ENCODE measurements at places on chromosomes 3 and 15.

DNA sequence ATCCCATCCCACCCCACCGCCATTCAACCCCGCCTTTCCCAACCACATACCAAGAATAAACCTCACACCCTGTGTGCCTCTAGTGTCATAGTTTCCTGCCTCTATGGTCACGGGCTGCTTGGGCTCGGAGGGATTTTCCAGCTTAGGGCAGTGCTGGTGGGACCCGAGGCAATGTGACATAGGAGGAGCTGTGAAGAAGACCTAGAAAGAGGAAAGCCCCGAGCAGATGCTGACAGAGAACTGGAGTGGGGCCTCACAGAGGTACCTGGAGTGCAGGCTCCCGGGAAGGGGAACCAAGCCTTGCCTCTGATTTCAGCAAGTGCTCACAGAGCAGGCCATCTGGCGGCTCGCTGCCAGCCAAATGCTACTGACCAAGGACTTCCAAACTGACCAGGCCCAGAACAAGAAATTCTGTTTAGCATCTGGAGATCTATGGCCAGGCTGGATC lies 27.5 kb downstream of the BHLHE40 start:
- peak; percentile 81 for DNase-seq

DNA sequence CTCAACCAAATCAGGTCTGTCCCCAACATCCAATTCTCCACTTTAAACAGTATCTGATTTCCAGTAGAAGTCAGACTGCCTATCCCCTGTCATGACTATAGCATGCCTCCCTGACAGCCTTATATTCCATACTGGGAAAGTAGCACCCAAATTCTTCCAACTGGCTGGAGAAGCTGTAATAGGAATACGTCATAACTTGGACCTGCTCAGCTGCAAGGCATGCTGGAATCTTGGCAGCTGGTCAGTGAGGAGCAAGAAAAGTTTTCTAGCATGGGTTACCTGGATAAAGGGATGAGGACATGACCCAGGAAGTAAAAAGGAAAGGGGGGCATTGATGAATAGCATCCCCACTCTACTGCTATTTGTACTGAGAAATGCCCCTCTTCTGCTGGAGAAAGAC lies 8.9 kb downstream of the SEMA5B start:
- DNase-seq = no peak

- DNase-seq = no peak
These were observed 132.7 kb upstream of the RGMA start for GRCh38 chr15:93221759-93222158.

- no peak for DNase-seq
These were observed 330.6 kb upstream of the MCTP2 start for GRCh38 chr15:93900476-93901400.

DNA sequence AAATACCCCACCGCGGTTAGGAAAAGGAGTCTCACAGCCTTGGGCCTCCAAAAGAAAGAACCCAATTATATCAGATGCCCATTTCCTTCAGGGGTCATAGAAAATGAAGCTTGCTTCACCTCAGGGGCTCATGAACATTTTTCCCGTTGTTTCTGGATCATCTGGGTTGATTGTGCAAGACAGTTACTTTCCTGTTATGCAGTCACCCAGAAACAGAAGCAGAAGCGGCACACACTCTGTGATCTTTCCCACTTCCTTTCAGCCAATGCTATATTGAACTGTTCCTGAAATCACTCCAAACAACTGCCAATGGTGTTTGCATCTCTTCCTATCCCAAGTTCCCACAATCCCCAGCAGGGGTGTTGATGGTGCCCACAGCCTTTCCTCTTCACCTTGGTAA lies 295.6 kb upstream of the RASGRP1 start:
- no peak for DNase-seq

GRCh38 chr15:67880651-67881182 lies 40.9 kb upstream of the RNU6-1 start:
- DNase-seq = no peak

DNA sequence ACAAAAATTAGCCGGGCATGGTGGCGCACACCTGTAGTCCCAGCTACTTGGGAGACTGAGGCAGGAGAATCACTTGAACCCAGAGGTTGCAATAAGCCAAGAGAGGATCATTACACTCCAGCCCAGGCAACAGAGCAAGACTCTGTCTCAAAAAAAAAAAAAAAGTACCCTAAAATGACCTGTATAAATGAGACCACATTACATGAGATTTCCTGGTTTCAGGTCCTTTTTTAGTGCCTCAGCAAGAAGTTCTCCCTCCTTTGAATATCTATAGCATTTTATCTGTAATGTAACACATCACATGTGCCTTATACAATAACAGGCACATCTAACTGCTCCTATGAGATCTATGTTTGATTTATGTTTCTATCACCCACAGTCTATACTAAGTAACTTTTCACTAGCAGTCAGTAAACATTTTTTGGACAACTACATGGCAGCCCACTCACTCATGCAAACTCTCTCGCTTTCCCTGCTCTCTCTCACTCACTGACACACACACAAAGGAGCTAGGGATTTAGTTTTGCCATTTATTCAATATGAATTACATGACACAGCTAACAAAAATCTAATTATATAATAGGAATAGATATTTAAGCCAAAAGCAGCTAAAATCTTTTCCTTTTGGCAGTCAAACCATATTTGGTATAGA lies 34.1 kb downstream of the ADAM10 start:
- no peak for DNase-seq

DNA sequence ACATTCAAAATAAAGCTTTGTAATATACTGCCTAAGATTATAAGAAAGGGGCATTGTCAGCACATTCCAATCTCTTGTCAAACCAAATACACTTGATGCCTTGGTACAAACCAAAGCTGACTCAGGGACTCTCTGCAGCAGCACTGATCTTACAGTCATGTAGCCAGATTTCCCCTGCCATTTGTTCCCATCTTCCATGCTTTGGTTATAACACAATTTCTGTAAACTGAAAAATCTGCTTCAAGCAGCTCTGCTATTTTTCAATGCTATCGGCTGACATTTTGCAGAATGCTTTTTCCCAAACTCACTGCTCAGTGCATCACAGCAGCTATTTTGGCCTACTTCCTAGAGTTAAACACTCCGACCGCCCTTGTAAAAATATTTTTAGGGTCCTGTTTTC lies 18.2 kb downstream of the PLOD2 start:
- DNase-seq = no peak

DNA sequence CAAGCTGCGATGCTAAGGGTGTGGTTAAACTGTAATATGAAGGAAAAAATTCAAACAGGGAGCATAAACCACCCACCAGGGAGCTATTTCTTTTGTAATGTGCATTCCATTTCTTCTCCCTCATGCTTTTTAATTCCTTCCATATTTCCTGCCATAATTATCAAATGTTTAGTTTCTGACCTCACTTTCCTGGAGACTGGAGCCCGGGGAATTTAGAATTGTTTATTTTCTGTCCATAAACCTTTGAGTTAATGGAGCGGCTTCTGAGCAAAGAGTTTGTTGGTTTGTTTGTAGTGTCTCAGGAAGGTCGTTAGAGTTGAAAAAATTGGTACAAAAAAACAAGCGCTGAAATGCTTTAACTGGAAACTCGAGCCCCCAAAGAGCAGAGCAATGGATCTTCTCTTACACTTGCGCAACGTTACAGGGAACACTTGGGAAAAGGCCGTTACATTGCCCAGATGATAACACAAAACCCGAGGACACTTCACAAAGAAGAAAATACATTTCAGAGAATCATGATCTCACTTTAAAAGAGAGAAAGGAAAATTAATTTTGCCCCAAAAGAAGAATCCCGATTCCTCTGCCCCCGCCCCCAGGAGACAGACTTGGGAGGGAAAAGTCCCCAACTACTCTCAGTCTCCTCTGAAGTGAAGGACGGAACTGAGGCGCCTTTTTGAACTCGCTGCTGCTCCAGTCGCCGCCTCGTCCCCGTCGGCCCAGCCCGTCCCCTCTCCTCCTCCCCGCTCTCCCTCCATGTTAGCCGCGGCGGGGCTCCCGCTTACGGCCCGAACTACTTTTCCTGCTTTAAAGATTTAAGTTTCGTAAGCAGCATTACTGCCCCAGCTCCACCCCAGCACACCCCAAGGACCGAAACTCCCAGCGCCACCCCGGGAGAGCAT lies 842 bp downstream of the FSTL1 start:
- DNase-seq = no peak

GRCh38 chr3:45884368-45885201 lies 1.8 kb upstream of the CCR9 start:
- no peak for DNase-seq
